ENCODE measurements at places on chromosomes 5 and 9.

DNA sequence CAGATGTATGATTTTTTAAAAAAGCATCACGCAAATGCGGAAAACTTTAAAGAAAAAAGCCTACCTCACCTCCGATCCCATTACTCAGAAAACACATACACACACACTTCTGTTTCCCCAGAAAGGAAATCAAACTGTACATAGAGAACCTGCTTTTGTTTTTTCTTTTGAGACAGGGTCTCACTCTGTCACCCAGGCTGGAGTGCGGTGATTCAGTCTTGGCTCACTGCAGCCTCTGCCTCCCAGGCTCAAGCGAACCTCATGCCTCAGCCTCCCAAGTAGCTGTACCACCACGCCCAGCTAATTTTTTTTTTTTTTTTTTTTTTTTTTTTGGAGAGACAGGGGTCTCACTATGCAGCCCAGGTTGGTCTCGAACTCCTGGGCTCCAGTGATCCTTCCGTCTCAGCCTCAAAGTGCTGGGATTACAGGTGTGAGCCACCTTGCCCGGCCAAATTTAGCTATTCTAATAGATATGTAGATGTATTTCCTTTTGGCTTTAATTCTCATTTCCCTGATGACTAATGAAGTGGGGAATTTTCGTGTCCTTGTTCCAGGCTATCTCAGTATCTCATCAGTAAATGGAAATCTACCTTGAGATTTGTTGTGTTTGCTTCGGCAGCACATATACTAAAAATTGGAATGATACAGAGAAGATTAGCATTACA lies 25.7 kb upstream of the EEIG1 start:
- DNase-seq: no peak

GRCh38 chr5:65161655-65162054 lies 320.1 kb downstream of the ADAMTS6 start:
- DNase-seq: no peak

- DNase-seq: no peak
These were observed 212.9 kb downstream of the SPATA31A6 start for GRCh38 chr9:42396318-42396717.

GRCh38 chr9:88936132-88936531 lies 55.1 kb upstream of the S1PR3 start:
- DNase-seq: no peak

GRCh38 chr9:135600296-135600817 lies 38.8 kb downstream of the PAEP start:
- DNase-seq: no peak

- no peak for DNase-seq
These were observed 129.2 kb upstream of the TRPM3 start for GRCh38 chr9:71250581-71250980.

DNA sequence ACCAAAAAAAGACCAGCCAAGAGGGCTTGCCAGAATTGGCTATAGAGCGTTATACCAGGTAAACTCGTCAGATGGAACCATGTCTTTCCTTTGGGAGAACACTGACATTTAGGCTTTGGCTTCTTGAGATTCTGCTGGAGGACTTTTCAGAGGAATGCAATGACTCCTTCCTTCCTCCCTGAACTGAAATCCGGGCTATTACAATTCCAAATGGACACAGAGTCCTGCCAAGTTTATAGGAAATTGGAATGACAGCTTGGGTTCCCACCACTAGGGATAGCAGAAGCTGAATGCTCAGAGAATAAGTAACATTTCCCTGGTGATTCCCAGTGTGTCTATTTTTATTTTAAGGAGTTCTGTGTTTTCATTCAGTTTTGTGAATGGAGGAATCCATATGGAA lies 143.0 kb downstream of the FGF1 start:
- no peak for DNase-seq

- no peak for DNase-seq
These were observed 178.0 kb downstream of the NR3C1 start for GRCh38 chr5:143225511-143225910.

DNA sequence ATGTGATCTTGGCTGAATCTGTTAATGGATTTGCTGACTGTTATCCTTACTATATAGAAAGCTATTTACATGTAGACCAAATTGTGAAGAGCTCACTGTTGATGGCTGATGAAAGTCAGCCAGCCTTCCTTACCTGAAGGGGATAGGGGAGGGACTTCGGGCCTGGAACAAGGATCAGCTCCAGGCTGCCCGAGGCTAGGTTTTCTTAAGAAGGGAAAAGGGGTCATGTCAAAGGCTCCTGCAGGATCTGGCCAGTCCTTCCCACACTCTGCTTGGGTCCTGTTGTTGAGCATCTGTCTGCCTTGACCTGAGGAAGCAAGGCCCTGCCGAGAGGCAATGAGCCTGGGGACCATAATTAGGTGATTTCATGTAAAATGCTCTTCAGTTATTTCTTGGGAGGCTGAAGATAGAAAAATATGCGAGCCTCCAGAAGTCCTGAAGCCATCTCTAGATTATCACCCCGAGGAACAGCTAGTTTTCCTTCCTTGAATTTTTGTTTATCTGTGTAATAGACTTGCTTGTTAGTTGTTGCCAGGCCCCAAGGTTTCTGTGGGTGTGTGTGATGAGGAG lies 261.4 kb downstream of the PDZD2 start:
- DNase-seq: no peak

GRCh38 chr5:63263411-63263810 lies 684.8 kb downstream of the LRRC70 start:
- DNase-seq: no peak

GRCh38 chr9:132412089-132412488 lies 2.1 kb downstream of the CFAP77 start:
- no peak for DNase-seq

GRCh38 chr5:161340012-161340411 lies 206.5 kb downstream of the GABRB2 start:
- DNase-seq: no peak

GRCh38 chr9:33161011-33161588 lies 6.0 kb downstream of the B4GALT1 start:
- no peak for DNase-seq

- DNase-seq: no peak
These were observed 139.5 kb upstream of the KLF9 start for GRCh38 chr9:70553707-70554673.

DNA sequence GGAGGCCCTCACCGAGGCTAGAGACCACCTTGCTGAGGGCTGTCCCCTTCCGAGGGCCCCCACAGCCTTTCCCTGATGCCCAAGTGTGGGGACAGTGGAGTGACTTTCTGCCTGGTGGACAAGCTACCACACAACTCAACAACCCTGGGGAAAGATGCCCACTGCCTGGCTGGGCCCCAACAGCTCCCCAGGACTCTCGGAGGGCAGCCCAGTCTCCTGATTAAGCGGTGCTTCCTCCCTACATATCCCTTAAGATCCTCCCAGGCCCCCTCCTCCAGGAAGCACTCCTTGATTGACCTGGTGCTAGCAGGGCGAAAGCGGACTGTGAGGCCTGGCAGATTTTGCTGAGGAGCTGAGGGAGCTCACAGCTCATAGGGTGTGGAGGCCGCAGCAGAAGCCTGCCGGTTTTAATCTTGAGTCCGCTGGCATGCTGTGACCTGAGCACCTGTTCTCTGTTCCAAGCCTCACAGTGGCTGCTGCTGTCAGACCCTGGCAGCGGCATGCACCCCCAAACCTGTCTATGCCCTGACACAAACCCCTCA lies 2.2 kb downstream of the NSMF start:
- DNase-seq: no peak

- no peak for DNase-seq
These were observed 369.9 kb downstream of the EFNA5 start for GRCh38 chr5:107300721-107301327.

DNA sequence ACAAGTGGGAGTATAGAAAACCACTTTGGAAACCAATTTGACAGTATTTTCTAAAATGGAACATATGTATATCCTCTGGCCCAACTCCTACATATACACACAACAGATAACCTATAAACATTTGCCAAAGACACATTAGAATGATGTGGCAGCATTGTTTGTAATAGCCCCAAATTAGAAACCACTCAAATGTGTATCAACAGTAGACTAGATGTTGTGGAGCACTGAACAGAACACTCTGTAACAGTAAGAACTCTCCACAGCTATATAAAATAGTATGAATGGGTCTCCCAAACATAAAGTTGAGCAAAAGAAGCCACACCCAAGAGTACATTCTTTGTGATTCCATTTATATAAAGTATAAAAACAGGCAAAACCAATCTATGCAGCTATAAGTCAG lies 6.1 kb downstream of the ZNF622 start:
- no peak for DNase-seq

GRCh38 chr5:35308421-35308820 lies 78.1 kb upstream of the PRLR start:
- DNase-seq: no peak

GRCh38 chr5:1734271-1734907 lies 65.2 kb downstream of the MRPL36 start:
- no peak for DNase-seq

- no peak for DNase-seq
These were observed 272.4 kb downstream of the ARRDC3 start for GRCh38 chr5:91110686-91111085.

- no peak for DNase-seq
These were observed 24.2 kb upstream of the ELAVL2 start for GRCh38 chr9:23850242-23850689.

GRCh38 chr5:28779161-28779754 lies 1740.9 kb upstream of the CDH9 start:
- no peak for DNase-seq

- DNase-seq: no peak
These were observed 2.4 kb upstream of the RXFP3 start for GRCh38 chr5:33933723-33934169.

GRCh38 chr9:124005029-124005771 lies 6.4 kb upstream of the LHX2 start:
- DNase-seq: no peak

Data from stimulated activated CD8-positive, alpha-beta memory T cell treated with anti-CD3 and anti-CD28 coated beads, Interleukin-4, amount 100 ng/mL, for 1 hour (primary cell).